ENCODE measurements at places on chromosomes 5 and 9.

DNA sequence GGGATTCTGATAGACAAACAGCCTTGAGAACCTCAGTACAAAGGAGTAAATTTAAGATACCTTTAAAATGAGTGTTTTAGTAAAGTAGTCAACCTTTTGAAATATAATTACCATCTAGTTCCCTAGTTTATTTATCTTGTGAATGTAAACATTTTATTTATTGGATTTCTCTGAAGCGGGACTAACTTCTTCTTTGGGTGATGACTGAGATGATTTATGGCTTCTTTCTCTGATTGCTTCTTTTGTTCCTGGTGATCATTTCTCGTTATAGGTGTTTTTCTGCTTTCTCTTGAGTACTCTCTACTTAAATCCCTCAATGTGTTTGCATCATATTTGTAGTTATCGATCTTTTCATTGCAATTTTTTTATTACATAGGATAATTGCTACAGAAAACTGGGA is 33.2 kb downstream of the PRDM6 start:
- DNase-seq: no peak

DNA sequence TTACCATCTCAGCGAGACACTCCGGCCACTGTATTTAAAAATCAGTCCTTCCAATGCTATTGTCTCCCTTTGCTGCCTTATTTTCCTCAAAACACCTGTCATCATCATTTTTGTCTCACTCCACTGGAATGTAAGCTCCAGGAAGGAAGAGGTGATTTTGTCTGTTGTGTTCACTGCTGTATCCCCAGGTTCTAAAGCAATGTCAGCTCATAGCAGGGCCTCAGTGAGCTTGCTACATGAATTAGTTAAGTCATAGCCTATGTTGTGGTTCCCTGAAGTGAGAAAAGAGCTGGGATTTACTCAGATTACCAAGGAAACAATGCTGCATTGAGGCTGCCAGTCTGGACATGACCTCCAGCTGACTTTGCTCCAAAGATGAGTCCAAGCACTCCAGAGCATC is 137.6 kb upstream of the RASEF start:
- no peak for DNase-seq

DNA sequence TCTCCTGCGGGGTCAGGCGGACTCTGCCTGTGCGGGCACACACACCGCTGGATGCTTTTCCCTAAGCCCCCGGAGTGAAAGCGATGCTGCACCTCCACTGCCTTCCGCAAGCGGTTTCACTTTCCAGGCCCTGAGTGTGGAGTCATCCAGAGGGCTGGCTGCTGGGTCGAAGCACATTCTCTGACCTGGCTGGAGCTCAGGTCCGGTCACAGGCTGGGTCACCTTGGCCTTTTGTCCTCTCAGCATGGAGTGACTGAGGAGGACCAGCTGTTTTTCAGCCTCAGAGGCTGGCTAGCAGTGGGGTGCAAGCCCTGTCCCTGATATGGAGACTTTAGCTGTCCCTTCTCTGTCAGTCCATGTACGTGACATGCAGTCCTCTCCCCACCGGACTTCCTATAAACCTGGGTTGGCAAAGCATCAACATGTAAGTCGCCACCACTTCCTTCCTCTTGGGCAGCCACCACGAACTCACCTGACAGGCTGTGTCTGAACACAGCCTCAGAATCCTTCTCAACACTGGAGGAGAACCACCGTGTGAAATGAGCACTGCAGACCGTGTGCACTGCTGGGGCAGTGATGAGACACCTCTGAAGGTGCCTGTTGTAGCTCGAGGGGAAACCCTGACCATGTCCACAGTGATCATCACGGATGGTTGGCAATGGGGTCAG is 51.3 kb downstream of the GADD45G start:
- DNase-seq: no peak

GRCh38 chr5:146363161-146363874 is 24.7 kb downstream of the POU4F3 start:
- no peak for DNase-seq

GRCh38 chr5:120055858-120056257 is 408.2 kb upstream of the PRR16 start:
- DNase-seq: no peak

DNA sequence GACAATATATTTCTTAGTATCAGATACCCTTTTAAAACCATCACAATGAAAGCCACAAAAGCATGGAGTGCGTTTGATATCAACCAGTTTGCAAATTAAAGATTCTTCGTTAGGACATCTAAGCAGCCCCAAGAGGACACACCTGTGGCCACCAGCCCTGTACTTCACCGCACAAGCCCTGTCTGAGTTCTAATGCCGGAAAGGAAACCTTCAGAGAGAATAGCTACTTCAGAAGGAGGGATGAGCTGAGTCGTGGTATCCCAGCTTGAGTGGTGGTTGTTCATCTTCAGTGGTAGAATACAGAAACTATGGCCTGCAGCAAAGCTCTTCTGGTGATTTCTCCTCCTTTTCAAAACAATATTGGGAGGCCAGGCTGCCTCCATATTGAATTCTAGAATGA is 319.6 kb downstream of the FBXL7 start:
- no peak for DNase-seq

GRCh38 chr9:20693068-20693467 is 9.0 kb downstream of the FOCAD start:
- no peak for DNase-seq

- no peak for DNase-seq
These were observed 338.6 kb downstream of the PTPRD start for GRCh38 chr9:10274175-10274574.

DNA sequence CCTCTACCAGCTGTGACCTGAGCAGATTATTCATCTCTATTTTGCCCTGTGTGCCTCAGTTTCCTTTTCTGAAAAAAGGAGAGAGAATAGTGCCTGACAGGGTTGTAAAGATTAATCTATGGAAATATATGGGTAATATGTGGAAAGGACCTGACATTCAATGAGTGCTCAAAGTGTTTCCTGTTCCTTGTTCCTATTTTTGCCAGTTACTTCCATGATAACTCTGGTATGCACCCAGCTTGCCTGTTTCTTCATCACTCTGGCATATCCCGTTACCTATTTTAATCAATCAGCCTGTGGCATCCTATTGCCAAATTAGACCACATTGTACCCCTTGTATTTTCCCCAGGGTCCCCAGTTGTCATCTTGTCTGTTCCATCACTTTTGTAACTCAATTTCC is 3.6 kb upstream of the ARAP3 start:
- no peak for DNase-seq

DNA sequence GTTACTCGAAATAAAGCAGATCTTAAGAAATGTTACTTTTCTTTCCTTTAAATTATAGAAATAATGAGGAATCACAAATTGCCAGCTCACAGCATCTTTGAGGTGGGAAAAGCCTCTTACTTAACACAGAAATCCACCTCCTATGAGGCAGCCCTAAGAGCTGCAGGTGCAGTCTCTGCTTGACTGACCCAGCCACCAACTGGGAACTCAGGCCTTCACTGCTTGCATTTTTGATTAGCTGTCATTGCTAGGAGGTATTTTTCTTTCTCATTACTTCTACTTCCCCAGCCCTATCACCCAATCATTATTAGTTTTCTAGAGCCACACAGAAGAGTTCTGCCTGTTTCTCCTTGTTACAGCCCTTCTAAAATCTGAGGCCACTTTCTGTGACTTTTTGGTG is 416.5 kb upstream of the KLF4 start:
- no peak for DNase-seq

- no peak for DNase-seq
These were observed 158.8 kb downstream of the TMEM161B start for GRCh38 chr5:88109818-88110217.

Measured in stimulated activated naive CD8-positive, alpha-beta T cell treated with anti-CD3 and anti-CD28 coated beads, Interleukin-15, Interleukin-2, amounts not matched to agents 100 U/mL and 50 U/mL, for 24 hours (primary cell).